ENCODE measurements at places on chromosomes 1 and 21.

DNA sequence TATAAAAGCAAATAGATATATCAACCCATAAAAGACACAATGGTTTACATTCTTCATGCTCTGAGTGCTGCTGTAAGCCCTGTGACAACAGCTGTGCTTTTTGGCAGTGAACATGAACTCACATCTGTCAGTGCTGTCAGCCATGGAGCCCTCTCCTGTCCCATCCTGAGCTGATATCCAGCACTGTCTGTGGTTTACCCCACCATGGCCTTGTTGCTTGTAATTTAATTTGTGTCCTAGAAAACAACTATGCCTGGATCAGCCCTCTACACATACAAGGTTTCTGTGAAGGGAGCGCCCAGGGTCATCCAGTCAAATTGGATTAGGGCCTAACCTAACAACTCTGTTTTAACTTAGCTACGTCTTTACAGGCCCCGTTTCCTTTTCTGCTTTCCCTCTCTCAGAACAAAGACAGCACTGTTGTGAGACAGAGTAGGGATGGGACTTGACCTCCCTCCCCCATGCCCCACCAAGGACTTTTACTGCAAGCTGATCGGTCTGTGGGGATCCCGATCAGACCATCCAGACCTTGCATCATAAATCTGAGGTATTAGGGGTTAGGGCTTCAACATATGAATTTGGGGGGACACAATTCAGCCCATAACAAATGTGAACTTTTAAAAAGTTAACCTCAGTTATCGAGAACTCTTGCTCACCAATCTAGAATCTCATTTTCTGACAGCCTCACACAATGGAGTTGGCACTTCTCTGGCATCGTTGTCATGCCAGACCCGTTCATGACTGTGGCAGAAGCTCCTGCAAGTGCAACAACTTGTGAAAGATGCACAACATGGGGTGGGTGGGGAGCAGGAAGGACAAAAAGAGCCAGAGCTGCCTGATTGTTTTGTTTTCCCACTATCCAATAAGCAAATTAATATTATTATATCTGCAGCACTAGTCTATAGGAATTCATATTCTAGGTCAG is 16.4 kb upstream of the SLC44A3 start:
- DNase-seq = no peak

DNA sequence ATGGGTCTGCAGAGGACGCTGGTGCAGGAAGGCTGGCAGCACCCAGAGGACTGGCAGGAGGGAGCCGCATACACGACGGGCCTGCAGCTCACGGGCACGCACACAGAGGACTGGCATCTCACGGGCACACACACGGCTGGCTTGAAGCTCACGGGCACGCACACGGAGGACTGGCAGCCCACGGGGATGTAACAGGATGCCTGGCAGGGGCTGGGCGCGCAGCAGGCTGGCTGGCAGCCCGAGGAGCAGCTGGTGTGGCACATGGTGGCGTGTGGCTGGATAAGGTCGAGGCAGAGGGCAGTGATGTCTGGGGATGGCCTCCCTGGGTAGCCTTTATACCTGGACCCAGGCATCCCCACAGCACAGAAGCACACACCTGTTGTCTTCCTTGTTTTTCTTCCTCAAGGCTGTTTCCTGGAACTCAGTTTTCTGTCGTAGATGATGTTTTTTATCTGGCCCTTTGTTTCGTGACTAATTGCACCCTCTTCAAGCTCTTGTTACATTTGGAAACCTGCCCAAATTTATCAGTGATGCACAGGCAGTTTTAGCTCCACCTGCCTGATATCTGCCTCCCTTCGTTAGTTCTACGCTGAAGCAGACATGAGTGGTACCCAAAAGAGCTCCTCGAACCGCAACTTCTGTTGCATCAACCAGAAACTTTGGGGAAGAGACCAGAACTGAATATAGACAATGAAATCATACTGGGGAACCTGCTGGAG is at the start of gene KRTAP12-1:
TSS of gene KRTAP12-1 (minus strand) at position 303 of the 719 bp plus-strand sequence. CDS start at position 263, 40 bp downstream.
- peak; percentile 47 for DNase-seq

- DNase-seq = no peak
These were observed 5.2 kb upstream of the TNNI1 start for GRCh38 chr1:201426479-201427310.

GRCh38 chr1:40404670-40405462 is 31.3 kb downstream of the SMAP2 start:
- DNase-seq = peak; percentile 38

- DNase-seq = no peak
These were observed 37.1 kb upstream of the CD55 start for GRCh38 chr1:207284209-207284897.

DNA sequence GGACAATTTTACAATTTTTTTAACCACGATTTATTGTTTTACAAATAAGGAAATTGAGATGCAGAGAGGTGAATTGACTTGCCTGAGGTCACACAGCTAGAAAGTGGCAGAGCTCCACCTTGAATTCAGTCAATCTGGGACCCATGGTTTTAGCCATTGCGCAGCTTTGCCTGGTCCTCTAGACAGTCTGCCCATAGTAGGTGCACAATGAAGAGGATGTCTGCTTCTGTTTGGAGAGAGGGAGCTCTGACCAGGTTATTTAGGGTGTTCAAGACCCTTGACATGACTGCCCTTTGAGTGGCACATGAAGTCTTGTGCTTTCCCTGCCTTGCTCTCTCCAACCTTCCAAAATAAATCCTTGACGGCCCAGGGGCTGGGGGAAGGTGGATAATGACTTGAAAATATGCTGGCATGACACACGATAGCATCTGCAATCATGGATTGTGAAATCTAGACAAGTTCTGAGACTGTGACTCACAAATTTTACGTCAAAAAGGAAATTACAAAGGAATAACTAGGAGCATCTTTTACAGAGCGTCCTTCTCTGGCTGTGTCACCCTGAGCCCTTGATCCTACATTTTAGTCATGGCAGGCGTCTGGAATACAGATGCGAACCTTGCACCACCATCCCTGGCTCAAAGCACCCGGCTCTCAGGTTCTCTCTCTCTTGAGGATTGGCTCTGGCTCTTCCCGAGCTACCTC is 26.2 kb upstream of the ID3 start:
- DNase-seq = no peak

- DNase-seq = no peak
These were observed 20.6 kb downstream of the KIRREL1 start for GRCh38 chr1:158013840-158014730.

DNA sequence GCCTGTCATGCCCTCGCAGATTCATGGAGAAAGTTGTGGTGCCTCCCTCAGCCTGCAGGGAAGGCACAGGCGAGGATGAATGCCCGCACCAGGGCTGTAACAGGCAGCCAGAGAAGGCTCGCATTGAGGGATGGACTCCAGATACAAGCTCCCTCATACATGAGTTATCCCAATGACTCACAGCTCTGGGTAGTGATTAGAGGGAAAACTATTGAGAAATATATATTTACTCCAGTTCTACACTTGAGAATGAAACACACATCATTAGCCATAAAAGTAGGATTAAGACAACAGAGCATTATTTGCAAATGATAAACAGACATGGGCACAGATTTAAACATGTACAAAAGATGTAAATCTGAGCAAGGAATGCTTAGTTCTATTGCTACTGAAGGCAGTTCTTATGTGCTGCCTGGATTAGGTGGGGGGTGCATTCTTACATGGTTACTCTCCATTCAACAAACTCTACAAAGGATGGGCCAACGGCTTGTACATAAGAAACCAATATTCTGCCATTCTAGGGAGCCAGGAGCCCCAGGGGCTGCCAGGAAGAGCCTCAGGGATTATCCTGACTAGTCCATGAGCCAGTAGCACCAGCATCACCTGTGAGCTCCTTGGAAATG is 97.9 kb downstream of the CSMD2 start:
- DNase-seq = no peak

GRCh38 chr1:246153796-246154212 is 353.3 kb downstream of the SMYD3 start:
- DNase-seq = no peak

DNA sequence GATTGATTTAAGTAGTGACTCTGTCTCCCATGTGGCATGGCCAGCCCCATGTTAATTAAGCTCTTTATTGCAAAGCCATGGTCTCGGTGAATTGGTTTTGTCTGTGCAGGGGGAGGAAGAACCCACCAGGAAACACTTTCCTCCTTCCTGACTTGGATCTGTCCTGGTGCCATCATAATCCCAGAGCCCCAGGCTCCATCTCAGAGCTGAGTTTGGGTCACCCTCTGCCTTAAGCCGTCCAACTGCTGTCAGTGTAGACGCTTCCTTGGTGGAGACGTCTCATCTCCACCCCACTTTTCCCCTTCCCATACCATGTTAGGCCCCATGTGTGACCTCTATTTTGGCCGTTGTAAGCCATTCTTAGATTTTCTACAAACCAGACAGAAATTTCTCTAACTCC is 36.0 kb upstream of the COL6A2 start:
- no peak for DNase-seq

GRCh38 chr1:97942161-97943123 is 21.6 kb upstream of the DPYD start:
- DNase-seq = no peak

DNA sequence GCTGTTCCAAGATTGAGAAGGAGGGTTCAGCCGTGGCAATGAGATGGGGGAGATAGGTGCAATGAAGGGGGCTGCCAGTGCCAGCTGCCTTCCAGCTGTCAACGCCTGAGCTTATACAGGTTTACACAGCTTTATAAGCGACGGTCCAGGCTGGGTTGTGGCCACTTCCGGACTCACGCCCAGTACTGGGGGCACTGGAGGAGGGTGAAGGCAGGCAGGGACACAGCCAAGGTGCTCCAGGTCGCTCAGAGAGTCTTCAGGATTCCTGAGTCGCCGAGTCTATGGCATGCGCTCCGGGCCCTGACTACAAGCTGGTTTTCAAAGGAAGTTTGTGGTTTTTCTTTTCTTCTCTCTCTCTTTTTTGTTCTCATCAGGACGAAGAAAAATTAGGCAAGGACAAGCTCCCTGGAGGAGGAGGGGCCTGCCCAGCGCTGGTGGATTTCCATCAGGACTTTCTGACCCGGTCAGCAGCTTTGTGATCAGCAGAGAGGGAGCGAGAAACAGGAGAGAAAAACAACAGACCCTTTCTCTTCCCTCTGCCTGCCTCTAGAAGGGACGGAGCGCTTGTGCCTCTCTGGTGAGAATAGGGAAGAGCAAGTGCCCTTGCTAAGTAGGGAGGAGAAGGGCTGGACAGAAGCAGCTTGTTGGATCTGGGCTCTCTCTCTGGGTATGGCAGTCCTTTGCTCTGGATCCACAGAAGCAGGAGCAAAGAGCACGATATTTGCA is at the start of gene MINDY1:
TSS of gene MINDY1 (minus strand) at position 576 of the 726 bp plus-strand sequence. CDS start 4,285 bp downstream, outside the sequence.
- DNase-seq = peak; percentile 74

- no peak for DNase-seq
These were observed 143.9 kb upstream of the HMGB4 start for GRCh38 chr1:33719771-33720670.

DNA sequence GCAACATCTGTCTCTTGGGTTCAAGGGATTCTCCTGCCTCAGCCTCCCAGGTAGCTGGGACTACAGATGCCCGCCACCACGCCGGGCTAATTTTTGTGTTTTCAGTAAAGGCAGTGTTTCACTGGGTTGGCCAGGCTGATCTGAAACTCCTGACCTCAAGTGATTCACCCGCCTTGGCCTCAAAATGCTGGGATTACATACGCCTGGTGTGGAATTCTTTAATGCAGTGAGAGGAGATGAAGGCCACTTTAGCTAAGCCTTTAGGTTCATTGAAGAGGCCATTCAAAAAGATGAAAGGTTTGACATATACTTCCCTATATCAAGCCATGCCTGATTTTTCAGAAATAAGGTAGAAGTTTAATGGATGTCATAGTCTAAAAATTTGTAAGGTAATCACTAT is 162.7 kb downstream of the ST6GALNAC3 start:
- no peak for DNase-seq

DNA sequence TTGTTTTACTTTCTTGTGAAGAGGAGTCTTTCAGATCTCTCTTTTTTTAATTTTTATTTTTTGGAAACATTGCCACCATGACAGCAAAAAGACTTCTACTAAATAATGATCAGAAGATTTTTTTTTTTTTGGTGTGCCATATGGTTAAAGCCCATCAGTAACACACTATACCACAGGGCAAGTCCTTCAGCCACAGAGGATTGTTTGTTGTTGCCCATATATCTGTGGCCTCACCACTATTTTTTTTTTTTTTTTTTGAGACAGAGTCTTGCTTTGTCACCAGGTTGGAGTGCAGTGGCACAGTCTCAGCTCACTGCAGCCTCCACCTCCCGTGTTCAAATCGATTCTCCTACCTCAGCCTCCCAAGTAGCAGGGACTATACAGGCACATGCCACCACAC is 29.2 kb downstream of the UAP1 start:
- no peak for DNase-seq

DNA sequence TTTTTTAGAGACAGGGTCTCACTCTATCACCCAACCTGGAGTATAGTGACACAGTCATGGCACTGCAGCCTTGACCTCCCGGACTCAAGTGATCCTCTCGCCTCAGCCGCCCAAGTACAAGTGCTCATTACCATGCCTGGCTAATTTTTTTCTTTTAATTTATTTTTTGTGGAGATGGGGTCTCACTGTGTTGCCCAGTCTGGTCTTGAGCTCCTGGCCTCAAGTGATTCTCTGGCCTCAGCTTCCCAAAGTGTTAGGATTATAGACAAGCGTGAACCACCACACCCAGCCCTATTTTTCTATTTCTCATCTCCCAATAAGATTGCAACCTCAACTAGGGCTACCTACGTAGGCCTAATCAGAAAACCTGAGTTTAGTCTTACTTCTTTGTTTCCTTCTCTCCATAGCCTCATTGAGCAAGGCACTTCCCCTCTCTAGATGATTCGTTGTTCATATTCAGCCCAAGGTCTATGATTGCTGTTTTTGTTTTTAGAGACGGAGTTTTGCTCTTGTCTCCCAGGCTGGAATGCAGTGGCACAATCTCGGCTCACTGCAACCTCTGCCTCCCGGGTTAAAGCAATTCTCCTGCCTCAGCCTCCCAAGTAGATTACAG is 1.1 kb upstream of the KPNA6 start:
- DNase-seq = no peak

GRCh38 chr1:237953238-237953637 is 62.5 kb upstream of the ZP4 start:
- DNase-seq = no peak

- no peak for DNase-seq
These were observed 118.6 kb downstream of the PRDM16 start for GRCh38 chr1:3187415-3188149.

- DNase-seq = peak; percentile 99
These were observed 19.4 kb downstream of the PLEKHA6 start for GRCh38 chr1:204340081-204340889.

GRCh38 chr1:203468326-203468725 is 7.3 kb upstream of the PRELP start:
- DNase-seq = no peak

GRCh38 chr1:2224170-2224584 is 3.9 kb upstream of the SKI start:
- DNase-seq = no peak

DNA sequence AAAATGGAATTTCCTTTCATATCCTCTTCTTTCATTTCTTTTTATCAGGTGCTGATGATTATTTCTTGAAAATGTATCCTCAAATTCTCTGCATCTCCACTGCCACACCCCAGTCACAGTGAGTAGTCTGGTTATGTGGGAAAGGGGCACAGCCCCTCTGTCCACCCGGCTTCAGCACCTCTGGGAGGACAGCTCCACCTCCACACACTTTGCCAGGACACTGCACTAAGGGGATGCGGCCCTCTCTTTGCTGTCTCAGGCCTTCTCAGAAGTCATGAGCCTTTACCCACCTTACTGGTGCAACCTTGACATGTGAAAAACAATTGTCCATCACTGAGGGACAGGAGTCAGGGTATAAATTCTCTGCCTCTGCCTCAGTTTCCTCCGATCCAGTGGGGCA is 433.1 kb downstream of the PCP4 start:
- no peak for DNase-seq
